ENCODE measurements at places on chromosomes 1 and 21. TPM values are rescaled to one million over a fixed set of nuclear protein-coding genes. Genes with fewer than 3 reads are reported as not detected.

NUDT4B gene
- 1.2 TPM for total RNA-seq

INSRR gene
- total RNA-seq: not detected

LORICRIN gene
- total RNA-seq: not detected

PRR9 gene
- 0.05 TPM for total RNA-seq

RAB25 gene
- total RNA-seq: not detected

Measured in A549 treated with AZD2906 at 1 μM for 4 hours (cell line).